Stimulated activated naive B cell treated with anti-CD40 and anti-IgM and Interleukin-4, amounts not matched to agents 10 μg/mL and 1 μg/mL and 100 μg/mL, for 72 hours (primary cell): ENCODE measurements at places on chromosomes 13 and 19.

DNA sequence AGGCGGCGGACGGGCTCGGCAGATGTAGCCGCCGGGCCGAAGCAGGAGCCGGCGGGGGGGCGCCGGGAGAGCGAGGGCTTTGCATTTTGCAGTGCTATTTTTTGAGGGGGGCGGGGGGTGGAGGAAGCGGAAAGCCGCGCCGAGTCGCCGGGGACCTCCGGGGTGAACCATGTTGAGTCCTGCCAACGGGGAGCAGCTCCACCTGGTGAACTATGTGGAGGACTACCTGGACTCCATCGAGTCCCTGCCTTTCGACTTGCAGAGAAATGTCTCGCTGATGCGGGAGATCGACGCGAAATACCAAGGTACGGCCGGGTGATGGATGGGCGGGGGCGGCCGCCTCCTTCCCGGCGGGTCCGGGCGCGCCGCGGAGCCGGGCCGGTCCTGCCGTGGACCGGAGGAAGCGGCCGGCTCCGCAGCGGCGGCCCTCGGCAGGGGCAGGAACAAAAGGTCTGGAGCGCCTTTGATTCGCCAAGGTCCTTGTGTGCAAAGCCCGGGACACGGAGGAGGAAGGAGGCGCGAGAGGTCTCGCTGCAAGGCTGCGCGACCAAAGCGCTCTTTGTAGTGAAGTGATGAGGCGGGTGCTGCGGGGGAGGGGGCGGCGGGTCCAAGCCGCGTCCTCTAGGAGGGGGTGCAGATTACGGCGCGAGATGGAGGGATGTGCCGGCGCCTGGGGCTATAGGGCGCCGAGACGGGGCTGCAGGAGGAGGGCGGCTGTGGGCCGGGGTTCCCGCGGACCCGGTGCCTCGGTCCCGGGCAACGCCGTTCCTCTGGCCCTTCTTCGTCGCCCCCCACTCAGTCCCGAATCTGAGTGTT is 689 bp downstream of the ING1 start:
- peak; percentile 60 for DNase-seq

DNA sequence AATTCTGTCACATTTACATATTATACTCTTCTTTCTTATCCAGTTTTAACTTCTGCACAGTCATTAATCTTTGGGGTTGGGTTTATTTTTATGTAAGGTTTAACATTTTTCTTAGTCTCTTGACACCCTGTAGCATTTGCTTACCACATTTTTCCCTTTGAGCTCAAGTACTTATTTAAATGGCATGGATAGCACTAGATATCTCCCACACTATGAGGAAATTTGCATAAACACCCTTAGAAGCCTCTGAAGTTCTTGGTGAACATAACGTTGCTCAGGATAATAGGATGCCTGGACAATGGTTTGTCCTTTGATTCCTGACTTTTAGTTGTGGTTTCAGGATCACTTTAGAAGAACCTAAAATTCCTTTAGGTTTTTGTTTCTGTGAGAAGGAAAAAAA is 338.9 kb downstream of the PCDH17 start:
- no peak for DNase-seq

- DNase-seq: no peak
These were observed 1.5 kb downstream of the EPSTI1 start for GRCh38 chr13:42990291-42991232.

GRCh38 chr13:96958286-96958891 is 35.9 kb downstream of the OXGR1 start:
- no peak for DNase-seq

DNA sequence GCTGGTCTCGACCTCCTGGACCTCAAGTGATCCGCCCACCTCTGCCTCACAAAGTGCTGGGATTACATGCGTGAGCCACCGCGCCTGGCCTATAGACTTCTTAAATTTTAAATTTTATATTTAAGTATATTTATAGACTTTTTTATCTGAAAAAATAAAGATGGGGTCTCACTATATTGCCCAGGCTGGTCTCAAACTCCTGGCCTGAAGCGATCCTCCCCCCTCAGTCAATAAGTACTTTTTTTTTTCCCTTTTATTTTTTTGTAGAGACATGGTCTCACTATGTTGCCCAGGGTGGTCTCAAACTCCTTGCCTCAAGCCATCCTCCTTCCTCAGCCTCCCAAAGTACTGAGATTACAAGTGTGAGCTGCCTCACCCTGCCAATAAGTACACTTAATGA is 1.9 kb downstream of the SERTAD1 start:
- no peak for DNase-seq

- DNase-seq: no peak
These were observed 71.4 kb upstream of the CLDN10 start for GRCh38 chr13:95480791-95481780.

- no peak for DNase-seq
These were observed 306.3 kb downstream of the DNAJC15 start for GRCh38 chr13:43329702-43330101.

- DNase-seq: no peak
These were observed 171.6 kb downstream of the MTUS2 start for GRCh38 chr13:28991764-28992163.

DNA sequence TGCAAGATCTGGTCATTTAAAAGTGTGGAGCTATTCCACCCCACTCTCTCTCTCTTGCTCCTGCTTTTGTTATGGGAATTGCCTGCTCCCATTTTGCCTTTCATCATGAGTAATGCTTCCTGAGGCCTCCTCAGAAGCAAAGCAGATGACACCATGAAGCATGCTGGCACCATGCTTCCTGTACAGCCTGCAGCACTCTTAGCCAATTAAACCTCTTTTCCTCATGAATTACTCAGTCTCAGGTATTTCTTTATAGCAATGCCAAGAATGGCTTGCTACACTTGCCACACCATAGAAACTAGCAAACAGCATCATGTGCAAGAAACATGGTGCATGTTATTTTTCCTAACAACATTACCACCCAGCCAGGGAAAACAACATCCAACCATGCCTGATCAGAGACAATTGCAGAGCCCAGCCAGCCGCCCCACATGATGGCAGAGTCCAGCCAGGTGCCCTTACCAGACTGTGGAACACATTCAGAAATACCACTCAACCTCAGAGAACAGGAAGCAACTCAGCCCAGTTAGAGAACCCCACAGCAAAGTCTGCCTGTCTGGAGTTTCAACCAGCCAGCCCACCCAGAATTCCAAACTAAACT is 36.9 kb downstream of the SYDE1 start:
- no peak for DNase-seq

DNA sequence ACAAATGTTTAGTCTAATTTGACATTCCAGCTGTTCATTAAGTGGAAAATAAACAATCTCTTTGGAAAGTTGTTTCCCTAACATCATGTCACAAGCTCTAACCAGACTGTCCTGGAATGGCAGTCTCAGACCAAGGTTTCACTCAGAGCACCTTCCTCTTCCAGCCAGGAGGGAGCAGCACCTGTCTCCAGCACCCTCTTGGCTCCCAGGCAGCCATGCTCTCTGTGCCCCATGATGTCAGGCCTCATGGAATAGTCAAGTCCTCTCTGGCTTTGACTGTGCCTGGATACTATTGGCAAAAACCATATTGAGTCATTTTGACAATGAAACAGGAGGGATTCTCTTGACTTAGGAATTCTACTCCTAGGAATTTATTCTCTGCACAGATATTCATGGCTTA is 171.4 kb downstream of the OXGR1 start:
- no peak for DNase-seq

GRCh38 chr13:82627183-82627582 is 1255.1 kb downstream of the SLITRK1 start:
- DNase-seq: no peak

DNA sequence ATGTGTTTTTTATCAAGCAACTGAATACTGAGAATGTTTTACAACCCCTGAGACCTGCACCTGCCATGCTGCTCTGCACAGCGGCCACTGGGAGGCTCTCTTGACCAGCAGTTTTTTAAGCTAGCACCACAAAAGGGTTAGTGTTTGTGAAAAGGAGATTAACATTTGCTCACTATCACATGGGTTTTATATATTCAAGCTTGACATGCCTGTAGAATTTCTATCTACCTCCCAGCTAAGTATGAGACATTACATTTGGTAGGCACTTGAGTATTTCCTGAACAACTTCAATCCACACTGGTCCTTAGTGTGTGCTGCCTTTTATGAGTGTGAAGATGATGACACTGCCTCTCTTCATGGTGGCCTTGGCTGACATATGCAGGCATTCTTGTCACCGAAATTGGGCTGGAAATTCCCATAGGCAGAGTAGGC is 1238.9 kb downstream of the UQCRFS1 start:
- DNase-seq: no peak

DNA sequence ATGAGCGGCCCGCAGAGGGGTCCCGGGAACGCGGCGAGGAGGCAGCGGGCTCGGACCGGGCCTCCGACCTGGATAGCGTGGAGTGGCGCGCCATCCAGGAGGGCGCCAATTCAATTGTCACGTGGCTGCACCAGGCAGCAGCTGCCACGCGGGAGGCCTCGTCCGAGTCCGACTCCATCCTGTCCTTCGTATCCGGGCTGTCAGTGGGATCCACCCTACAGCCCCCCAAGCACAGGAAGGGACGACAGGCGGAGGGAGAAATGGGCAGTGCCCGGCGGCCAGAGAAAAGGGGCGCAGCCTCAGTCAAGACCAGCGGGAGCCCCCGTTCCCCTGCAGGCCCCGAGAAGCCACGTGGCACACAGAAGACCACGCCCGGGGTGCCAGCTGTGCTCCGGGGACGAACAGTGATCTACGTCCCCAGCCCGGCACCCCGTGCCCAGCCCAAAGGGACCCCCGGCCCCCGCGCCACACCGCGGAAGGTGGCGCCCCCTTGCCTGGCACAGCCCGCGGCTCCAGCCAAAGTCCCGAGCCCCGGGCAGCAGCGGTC is 10.7 kb downstream of the C19orf25 start:
- no peak for DNase-seq

DNA sequence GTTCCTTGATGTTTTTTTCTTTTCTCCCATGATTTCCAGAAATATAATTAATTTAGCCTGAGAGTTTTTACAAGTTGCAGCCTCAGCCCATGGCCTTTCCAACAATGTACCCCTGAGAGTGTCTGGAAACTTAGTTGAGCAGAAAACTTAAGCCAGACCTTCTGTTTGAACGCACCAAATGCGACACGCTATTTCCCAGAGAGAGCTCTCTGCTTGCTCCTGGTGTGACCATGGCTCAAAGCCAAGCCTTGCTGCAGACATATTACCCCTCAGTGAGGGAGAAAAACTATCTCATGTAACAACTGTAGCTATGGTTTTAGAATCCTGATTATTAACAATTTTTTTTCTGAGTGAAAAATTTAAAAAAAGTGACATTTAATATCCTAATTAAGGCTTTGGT is 1204.5 kb upstream of the SLC10A2 start:
- no peak for DNase-seq

DNA sequence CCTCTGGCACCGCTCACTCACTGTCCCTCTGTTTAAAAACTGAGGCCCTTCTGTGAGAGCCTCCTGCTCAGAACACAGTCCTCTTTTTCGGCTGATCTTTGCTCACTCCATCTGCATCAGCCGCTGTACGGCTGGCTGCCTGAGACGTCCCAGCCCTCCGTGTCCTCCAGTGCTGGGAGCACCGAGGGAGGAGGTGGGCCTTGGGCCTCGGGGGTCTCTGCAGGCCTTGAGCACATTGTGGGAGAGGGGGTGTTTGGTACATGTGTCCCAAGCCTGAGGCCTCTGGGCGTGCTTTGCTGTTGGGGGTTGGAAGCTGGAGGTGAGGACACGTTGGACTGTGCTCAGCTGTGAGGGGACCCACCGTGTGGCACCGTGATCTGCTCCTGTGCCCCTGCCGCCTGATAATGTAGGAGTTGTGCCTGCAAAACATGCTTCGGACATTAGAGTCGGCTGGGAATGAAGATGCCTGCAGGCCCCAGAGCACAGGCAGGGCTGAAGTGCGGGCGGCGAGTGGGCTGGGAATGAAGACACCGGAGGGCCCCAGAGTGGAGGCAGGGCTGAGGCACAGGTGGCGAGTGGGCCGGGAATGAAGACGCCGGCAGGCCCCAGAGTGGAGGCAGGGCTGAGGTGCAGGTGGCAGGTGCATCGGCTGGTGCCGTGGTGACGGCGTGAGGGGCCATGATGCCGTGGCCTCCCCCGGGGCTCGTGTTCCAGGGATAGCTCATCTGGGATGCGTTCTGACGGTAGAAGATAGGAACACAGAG is 30.6 kb downstream of the MCF2L start:
- no peak for DNase-seq

GRCh38 chr13:95987841-95988240 is 65.4 kb downstream of the UGGT2 start:
- DNase-seq: no peak

DNA sequence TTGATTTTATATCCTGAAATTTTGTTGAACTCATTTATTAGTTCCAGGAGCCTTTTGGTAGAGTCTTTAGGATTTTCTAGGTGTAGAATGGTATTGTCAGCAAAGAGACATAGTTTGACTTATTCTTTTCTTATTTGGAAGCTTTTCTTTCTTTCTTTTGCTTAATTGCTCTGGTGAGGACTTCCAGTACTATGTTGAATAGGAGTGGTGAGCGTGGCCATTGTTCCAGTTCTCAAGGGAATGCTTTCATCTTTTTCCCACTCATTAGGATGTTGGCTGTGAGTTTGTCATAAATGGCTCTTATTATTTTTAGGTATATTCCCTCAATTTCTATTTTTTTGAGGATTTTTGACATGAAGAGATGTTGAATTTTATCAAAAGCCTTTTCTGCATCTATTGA is 182.2 kb upstream of the SPRY2 start:
- DNase-seq: no peak

DNA sequence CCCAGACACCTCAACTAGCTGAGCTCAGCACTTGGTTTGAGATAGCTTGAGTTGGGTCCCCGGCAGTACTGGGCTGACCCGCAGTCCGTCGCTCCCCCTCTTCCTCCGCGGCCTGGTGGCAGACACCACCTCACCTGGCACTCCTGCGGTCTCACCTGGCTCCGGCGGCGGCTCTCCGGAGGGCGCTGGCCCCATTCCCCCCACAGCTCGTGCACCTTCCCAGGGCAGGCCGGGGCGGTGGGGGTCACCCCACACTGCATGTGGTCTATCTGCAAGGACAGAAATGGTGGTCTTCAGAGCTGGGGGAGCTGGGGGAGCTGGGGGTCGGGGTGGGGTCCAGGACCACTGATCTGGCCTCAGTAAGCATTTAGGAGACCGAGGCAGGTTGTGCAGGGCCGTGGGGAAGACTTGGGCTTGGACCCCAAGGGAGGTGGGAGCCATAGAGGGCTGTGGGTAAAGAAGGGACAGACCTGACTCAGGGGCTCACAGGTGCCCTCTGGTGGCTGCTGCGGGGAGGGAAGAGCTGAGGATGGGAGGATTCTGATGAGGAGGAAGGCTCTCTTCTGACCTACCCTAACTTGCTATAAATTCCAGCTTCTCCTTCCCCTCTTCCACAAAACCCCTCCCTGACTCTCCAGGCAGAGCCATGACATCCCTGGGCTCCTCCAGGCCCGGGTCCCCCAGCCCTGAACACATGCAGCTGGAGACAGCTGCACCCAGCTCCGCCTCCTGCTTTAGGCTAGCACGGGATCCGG is 6.7 kb upstream of the PLIN4 start:
- peak; percentile 40 for DNase-seq

- DNase-seq: peak; percentile 84
These were observed 6.5 kb downstream of the MED29 start for GRCh38 chr19:39397360-39398296.

- DNase-seq: no peak
These were observed 39.1 kb downstream of the GPR180 start for GRCh38 chr13:94640721-94641120.
